BE2C (cell line): ENCODE measurements at places on chromosomes 7 and 10.
A peak's percentile ranks its signal among the peaks of the same experiment; 100 is the strongest.

GRCh38 chr7:30927040-30927439 is 15.4 kb downstream of the AQP1 start:
- DNase-seq = peak; percentile 4

DNA sequence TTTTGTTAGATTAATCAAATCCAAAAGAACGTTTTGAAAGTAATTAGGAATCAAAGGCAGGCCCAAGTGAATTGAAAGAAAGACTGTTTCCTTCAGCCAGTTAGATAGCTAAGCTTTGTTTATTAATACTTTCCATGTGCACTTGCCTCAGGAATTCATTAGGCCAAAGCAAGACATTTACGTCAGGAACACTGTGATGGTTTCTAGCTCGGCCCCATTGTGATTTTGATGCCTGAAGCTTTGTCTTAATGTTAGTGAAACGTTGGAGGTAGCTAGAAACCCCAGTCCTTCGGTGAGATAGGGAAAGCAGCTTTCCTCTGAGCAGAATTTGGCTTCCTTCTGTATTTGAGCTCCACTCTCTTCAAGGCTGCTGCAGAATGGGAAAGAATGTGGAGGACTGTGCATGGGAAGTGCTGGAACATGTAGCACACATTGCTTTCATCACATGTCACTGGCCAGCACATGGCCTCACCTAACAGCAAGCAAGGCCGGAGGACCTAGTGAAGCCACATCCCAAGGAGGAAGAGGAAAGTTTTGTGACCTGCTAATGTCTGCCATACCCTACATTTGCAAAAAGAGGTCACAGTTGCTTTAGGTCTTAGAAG is 64.1 kb downstream of the PCGF5 start:
- DNase-seq = no peak

DNA sequence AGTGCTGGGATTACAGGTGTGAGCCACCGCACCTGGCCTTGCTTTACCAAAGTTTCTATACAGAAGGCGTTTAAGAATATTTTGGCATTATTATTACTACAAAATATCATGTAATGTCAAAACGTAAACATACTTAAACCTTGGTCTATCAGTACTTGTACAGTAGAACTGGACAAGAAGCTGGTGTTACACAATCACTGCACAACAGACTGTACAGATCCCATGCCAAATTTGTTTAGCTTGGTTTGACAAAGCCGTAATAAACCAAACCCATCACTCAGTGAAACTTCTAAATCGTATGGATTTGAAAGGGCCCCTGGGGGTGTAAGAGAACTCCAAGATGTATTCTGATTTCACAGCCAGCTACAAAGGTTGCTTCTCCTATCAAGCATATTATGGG is 51.8 kb upstream of the RHEB start:
- no peak for DNase-seq

DNA sequence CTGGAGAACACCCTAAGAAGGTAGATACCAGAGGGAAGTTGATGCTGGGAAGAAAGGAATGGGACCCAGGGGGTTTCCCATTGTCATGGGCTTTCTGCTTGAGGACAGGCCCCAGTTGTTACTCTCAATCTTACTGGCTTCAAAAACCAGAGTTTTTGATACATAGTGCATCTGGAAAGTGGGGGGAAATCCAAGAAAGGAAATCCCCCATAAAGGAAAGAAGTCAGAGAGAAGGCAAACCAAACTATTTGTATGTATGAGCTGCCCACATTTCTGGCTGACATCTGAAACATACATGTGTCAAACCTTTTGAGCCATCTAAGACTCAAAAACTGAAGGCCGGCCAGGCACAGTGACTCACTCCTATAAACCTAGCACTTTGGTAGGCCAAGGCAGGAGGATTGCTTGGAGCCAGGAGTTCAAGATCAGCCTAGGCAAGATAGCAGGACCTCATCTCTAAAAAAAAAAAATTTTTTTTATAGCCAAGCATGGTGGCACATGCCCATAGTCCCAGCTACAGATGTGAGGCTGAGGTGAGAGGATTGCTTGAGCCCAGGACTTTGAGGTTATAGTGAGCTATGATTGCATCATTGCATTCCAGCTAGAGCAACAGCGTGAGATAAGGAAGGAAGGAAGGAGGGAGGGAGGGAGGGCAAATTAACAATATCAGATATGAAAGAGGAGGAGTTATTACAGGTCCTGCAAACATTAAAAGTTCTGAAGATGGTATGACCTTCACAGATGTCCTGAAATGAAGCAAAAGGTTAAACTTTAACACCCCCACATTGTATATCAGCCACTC is 6.7 kb upstream of the COA1 start:
- DNase-seq = no peak

GRCh38 chr10:50636618-50637579 is 13.1 kb upstream of the SGMS1 start:
- no peak for DNase-seq

- DNase-seq = no peak
Measured at GRCh38 chr10:103278537-103278823, 1.5 kb downstream of the INA start.

DNA sequence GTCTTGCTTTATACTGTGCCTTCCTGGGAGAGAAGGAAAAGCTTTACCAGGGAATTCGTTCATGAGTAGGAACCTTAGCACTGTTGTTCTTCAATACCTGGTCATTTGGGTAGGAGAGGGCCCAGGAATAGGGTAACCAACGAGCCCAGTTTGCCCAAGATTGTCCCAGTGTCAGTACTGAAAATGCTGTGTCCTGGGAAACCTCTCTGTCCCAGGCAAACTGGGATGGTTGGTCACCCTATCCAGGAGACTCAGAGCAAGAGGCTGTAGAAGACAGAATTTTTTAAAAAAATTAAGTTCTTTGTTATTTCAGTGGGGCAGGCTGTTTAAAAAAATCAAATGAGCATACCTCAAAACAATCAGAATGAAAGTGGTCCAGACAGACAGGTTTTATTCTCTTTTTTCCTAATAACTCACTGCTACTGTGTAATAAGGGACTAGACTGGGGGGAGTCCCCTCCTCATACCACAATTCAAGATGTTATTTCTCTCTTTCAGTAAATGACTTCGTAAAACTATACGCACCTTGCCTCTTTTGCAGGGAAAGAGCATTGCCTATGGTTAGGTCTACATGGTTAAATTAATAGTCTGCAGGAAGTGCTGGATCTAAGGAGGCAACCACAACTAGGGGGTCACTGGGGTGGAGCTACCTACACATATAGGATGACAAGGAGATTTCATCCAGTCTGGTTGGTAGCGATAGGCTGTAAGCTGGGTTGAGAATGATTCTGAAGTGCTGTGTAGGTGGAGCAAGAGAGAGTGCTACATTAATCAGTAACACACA is 41.1 kb upstream of the FAM133B start:
- no peak for DNase-seq

- DNase-seq = no peak
Measured at GRCh38 chr10:110392121-110392520, 87.4 kb upstream of the SMNDC1 start.

DNA sequence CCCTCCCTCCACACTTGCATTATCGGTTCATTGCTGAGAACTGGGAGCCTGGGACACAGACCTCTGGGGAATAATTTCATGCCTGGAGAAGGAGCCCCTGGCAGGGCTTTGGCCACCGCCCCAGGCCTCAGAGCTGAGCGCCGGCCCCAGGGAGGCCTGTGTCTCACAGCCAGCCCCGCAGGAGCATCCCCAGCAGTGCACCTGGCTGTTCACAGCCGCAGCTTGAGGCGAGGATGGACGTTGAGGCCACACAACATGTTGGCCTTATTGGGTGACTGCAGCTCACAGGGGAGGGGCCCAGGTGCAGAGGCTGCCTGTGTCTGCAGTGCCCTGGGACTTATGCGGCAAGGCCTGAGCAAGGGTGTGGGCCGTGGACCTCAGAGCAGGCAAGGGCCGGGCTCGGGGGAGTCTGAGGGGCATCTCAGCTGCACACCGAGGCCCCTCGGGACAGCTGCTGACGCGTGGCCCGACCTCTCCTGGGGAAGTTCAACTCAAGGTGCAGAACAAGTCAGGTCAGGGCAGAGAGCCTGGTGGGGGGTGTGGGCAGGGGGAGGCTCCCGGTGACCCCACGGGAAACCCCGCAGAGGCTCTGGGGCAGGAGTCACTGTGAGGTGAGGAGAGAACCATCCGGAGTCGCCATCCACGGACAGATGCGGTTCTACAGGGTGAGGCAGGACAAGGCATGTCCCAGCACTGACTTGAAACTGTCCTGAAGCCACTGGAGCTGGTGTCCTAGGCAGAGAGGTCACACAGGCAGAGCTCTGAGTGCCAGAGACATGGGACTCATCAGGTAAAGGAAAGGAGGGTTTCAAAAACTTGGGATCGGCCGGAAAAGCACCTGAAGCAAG is 13.1 kb upstream of the UBE3C start:
- DNase-seq = peak; percentile 48

DNA sequence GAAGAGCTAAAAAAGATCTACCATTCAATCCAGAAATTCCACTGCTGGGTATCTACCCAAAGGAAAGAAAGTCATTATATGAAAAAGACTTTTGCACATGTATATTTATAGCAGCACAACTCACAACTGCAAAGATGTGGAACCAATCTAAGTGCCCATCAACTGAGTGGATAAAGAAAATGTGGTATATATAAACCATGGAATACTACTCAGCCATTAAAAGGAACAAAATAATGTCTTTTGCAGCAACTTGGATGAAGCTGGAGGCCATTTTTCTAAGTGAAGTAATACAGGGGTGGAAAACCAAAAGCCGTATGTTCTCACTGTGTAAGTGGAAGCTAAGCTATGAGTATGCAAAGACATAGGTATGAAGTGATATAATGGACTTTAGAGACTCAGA is 3.0 kb downstream of the ANXA7 start:
- DNase-seq = no peak

- DNase-seq = no peak
Measured at GRCh38 chr7:29795696-29796580, 10.4 kb upstream of the WIPF3 start.

DNA sequence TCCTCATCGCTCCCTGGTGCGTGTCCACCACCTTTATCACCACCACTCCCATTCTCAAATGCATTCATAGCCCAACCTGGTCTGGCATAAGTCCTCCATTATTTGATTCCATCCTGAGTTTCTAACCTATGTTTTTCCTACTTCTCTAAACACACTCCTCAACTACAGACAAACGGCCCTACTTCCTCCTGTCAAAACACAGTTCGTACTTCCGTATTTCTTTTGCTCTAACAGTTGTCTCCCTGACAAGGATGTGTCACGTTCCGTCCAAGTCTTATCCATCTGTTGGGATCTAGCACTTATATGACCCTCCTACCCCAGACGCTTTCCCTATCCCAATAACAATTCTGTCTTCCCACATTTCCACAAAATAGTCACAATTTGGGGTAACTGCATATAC is 46.8 kb downstream of the DOCK4 start:
- DNase-seq = no peak

GRCh38 chr7:101664893-101665471 is 35.9 kb upstream of the MYL10 start:
- no peak for DNase-seq

DNA sequence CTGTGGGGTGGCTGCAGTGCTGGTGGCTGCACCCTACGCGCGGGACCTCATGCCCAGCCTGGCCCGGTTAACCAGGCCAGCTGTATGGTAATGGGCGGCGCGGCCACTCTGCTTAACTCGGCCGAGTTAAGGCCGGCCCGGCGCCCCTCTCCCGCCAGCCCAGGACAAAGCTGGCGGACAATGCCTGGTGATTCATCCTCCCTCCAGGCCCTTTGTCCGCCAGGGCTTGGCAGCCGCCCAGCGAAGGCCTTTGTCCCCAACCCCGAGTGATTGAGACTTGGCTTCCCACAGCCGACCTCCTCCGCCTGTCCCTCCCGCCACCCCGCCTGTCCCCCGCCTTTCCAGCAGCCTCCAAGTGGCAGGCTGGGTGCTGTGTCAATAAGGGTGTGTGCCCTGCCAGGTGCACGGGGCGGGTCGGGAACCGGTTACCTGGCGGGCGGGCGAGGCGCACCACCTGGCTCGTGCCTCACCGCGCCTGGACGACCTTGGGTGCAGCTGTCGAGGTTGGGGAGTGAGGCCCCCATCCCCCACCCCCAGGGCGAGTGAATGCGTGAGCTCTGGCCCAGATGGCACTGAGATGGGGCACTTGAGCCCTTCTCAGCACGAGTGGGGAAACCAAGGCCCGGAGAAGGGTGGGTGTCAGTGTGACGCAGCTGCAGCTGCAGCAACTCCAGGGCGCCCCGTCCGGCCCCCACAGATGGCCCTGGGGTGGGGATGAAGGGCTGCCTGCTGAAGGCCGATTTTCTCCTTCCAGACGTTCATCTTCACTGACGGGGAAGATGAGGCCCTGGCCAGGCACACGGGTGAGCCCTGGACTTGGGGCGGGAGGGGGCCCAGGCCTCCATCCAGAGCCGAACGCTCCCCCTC is 4.6 kb downstream of the LFNG start:
- peak; percentile 83 for DNase-seq

DNA sequence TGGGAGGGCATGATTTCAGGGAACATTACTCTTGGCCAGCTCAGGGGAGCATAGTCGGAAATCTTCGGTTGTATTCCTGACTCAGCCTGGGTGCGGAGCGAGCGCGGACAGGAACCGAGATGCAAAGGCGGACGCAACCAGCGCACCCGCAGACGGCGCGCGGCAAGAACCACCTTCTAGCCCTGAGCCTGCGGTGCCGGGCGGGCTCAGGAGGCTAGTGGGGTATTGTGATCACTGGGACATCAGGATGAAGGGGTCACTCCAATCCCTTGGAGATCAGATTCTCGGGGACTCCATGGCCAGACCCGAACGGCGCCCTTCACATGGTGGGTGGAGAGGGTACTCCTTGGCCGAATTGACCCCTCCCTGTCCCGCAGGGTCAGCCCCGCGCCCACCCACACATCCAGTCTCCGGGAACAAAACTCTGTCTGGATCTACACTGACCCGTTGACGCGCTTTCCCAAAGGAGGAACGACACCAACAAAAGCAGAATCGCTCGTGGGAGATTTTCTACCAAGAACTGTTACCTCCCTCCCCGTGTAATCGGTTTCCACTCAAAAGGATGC is 730.5 kb downstream of the ZWINT start:
- DNase-seq = peak; percentile 66

GRCh38 chr7:158531661-158532060 is 56.0 kb downstream of the PTPRN2 start:
- DNase-seq = no peak
